ENCODE measurements at places on chromosomes 2 and 18.

- DNase-seq: no peak
Measured at GRCh38 chr2:7881063-7881462, 800.8 kb upstream of the ID2 start.

- DNase-seq: no peak
Measured at GRCh38 chr18:77151772-77152520, 19.4 kb upstream of the MBP start.

- no peak for DNase-seq
Measured at GRCh38 chr18:63078471-63078870, 241.1 kb downstream of the BCL2 start.

DNA sequence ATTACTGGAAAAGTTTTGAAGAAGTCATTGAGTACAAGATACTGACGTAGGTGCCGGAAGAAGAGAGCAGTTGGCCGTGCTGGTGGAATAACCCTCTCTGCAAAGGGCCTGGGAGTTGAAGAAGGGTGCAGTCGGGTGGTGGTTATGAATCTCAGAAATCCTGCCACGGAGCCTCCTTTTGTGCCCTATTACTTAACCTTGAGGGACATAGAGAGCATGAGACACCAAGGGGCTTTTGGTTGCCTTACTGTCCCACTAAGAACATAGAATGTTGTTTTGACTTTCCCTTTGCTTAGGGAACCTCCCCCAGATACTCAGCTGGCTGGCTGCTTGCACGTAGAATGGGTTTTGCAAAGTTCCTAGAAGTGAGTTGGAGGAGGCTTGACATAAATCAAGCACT, 1.3 kb upstream of the CD28 start:
- no peak for DNase-seq

- DNase-seq: no peak
Measured at GRCh38 chr18:47545613-47546012, 294.2 kb upstream of the SKOR2 start.

GRCh38 chr2:74205113-74205512, 6.7 kb downstream of the MTHFD2 start:
- no peak for DNase-seq

- no peak for DNase-seq
Measured at GRCh38 chr2:5915881-5916310, 223.7 kb downstream of the SOX11 start.

GRCh38 chr2:230418341-230419016, 2.5 kb downstream of the SP100 start:
- no peak for DNase-seq

DNA sequence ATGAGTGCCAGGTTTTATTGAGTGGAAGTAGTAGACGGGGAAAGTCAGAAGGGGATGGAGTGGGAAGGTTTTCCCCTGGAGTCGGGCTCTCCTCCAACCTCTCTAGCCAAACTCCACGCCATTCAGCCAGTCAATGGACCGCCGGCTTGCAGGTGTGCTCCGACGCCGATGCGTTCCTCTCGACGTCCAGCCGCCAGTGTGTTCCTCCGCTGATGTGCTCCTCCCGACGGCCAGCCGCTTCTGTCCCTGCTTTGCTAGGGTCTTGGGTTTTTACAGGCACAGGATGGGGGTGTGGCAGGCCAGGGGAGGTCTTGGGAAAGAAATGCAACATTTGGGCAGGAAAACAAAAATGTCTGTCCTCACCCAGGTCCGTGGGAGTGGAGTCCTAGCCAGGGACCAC, 94.3 kb upstream of the TEX51 start:
- DNase-seq: no peak

- no peak for DNase-seq
Measured at GRCh38 chr2:161974461-161974860, 99.6 kb downstream of the DPP4 start.

DNA sequence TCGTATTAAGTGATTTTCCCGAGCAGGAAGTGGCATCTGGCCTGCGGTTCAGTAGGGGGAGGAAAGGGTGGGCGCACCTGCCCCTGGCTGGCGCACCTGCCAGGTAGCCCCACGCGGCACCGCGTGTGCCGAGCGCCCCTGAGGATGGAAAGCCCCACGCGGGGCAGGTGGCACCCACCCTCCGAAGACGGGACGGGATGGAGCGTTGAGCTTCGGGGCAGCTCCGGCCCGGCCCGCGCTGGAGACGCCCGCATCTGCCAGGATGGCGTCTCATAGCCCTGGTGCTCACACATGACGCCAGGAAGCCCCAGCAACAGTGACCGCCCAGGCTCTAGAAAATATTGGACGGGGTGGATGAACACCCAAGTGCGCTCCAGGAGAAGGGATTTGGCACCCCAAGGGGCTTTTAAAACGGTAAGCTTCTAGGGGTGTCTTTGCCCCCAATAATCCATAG, 2.5 kb upstream of the NFATC1 start:
- no peak for DNase-seq

GRCh38 chr18:5909125-5909524, 13.8 kb upstream of the TMEM200C start:
- no peak for DNase-seq

- DNase-seq: no peak
Measured at GRCh38 chr18:159037-159652, 788 bp downstream of the USP14 start.

GRCh38 chr2:100643906-100644501, 81.2 kb downstream of the PDCL3 start:
- DNase-seq: no peak

GRCh38 chr2:212549463-212549862, 10.9 kb upstream of the ERBB4 start:
- no peak for DNase-seq

GRCh38 chr2:25960396-25960795, 21.9 kb downstream of the KIF3C start:
- DNase-seq: no peak

DNA sequence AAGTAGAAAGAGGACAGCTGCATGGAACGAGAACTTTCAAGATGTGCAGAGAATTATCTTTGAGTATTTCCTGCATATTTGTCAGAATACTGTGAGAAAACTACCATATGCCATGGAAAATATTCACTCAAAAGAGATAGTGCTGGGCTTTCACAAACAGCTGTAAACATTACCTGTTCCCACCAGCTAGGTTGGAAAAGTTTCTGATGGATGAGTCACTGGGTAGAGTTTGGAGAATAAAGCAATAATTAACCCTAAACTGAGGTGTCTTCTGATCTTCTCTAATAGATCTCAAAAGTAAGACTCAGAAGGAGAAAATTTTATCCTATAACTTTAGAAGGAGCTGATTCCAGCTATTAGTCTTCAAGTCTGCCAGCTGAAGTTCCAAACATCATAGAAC, 3.9 kb upstream of the FSIP2 start:
- no peak for DNase-seq
